HL-60 (cell line): ENCODE measurements at places on chromosomes 3 and 15.

- DNase-seq = no peak
Measured at GRCh38 chr3:59839810-59840515, 790.1 kb upstream of the CFAP20DC start.

DNA sequence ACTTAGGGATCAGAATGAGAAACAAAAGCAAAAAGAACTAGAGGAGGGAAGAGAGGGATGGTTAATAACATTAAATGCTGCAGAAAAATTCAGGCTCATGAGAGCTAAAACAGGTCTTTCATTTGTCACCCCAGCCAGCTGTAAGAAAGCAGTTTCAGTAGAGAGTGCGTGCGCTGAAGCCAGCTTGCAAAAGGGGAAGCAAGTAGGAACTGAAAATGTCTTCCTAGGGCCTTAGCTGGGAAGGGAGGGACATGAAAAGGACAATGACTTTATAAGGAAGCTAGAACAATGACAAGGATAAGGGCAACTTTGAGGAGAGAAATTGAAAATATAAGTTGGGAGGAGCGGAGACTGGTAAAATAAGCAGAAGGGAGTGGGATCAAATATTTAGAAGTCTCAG lies 3.1 kb downstream of the CIAO2A start:
- peak; percentile 82 for DNase-seq

DNA sequence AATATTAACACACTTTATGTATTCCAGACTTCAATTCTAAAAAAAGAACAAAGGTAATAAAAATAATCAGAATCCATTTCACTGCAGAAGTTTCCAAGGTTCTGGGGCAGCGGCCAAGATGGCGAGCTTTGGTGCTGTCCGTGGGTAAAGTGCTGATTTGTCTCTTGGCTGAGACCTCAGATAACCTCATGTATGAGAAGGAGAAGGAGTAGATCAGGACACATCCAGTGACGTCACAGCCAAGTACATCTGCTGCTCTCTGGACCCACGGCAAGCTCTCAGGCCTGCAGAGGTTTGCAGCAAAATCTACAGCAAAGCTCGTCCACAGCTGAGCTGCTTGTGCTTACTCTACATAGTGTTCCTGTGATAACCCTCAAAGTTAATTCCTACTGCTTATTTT lies 165.7 kb downstream of the MAGI1 start:
- DNase-seq = no peak

DNA sequence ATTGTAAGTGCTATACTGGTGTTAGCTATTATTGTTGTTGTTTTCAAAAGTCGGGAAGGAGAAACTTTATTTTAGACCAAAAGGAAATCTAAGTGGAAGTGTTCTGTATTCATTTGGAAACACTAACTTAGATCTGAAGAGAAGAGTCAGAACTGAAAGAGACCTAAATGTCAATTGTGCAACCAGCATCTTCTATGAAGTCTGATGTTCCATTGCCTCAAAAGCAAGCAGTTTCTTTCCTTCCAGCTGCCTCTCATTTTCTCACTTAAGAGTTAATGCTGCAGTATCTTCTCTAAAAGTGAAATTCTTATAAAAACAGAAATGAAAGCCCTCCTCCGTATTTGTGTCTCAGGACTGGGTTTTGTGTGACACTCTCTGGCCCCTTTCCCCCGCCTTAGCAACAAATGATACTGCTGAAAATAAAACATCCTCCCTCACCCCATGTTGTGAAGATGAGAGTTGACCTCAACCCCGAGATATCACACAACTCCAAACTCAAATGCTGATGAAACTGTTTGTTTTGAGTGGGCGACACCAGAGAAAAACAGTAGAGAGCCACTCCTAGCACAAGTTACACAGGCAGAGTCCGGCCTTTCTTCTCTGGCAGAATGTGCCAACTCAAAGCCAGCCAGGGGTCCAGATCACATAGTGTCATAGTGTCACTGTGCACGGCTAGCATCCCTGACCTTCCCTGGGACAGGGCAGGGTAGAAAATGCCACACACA lies 48.9 kb downstream of the GLDN start:
- DNase-seq = no peak

DNA sequence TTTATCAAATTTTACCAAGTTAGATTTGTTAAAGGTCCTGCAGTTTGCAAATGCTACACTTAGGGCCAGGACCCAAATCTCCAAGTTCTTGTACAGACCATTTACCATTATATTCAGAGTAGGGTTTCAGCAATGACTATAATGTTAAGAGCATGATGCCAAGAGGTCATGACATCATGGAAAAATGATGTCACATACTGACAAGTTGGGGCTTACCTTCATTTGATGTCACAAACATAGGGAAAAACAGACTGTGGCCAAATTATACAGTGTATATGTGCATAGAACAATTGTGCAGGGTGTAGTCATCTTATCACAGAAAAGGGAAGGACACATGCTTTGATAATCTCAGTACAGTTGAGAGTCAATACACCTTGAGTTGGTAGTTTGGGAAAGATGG lies 10.1 kb upstream of the THRB start:
- no peak for DNase-seq

GRCh38 chr15:56919031-56919608 lies 676 bp downstream of the TCF12 start:
- peak; percentile 43 for DNase-seq

DNA sequence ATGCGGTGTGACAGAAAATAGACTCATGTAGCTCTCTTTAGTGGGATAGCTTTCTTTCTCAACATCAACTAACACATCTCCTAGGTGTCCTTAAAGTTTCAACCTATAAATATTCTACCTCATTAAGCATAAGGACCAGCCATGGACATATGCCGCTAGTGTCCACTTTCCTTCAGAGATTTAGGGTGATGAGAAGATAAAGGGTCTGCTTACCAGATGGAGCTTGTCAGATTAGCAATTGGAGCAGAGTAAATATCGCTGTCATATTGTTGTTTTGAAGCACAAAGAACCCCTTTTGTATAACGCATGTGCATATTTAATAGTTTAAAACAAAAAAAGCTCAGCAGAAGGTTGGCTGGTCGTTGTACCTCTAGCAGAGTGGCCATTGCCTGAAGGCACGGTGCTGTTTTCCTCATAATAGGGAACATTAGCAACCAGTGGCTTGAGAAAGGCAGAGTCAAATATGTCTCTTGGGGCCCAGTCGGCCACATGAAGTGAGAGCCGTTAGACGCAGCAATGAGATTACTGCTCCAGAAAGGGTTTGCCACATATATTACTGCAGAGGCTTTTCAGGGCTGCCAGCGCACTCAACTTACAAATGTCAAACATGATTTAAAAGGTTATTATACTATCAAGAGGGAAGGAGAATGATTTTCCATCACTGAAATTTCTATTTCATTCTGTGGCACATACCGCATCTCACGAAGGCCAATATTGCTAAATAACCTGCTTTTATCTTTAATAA lies 264.2 kb downstream of the ROBO2 start:
- DNase-seq = no peak

- no peak for DNase-seq
Measured at GRCh38 chr3:12618426-12618825, 45.5 kb downstream of the RAF1 start.

- DNase-seq = no peak
Measured at GRCh38 chr3:108669208-108669607, 79.7 kb downstream of the DZIP3 start.

DNA sequence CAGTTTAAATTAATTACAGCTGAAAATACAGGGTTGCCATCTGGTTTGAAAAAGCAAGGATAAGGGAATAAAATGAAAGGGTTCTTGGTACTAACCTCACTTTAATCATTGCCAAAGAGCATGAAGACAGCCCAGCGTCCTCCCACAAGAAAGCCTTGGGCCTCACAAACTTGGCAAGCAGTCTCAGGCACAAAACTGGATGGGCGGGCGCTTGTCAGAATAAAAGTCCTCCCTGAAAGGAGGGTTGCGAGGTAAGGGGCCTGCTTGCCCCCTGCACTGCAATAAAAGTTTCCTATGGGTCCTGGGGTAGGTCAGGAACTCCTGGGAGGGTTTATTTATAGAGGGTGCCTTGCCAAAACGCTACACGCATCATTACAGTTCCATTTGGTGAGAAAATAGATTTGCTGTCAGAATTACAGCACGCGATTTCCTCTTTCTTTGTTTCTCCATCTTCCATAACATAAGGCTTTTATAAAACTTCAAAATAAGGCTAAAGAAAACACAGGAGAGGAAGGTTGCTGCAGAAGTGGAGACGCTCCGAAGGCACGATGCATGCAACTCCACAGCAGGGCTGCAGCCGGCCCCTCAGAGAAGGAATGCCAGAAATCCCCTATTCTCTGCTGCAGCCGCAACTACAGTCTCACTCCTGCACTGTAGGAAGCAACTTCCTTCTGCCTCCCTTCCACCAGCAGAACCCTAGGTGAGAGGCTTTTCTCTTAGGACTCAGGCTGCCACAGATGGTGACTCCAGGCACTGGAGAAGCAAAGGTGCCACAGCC lies 61.3 kb downstream of the VGLL4 start:
- DNase-seq = peak; percentile 42

GRCh38 chr15:62880278-62880677 lies 162.3 kb upstream of the TPM1 start:
- DNase-seq = peak; percentile 36

GRCh38 chr3:169813278-169813677 lies 574 bp upstream of the LRRC34 start:
- peak; percentile 12 for DNase-seq

DNA sequence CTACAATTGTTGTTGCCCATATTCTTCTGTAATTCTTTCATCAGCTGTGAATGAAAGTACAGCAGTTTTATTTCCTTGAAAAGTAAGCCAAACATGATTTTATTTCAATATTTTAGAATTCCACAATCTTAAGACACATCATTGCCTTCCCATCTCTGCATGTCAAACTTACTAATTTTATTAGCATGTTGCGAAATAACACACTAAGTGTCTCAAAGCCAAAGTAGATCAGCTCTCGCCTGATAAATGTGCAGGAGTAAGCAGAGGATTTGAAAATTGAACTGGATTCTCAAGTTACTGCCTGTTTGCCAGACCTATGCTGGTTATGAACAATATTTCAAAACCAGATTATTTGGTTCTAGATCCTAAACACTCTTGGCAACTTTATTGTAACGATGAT lies 25.7 kb downstream of the TGFBR2 start:
- DNase-seq = no peak

DNA sequence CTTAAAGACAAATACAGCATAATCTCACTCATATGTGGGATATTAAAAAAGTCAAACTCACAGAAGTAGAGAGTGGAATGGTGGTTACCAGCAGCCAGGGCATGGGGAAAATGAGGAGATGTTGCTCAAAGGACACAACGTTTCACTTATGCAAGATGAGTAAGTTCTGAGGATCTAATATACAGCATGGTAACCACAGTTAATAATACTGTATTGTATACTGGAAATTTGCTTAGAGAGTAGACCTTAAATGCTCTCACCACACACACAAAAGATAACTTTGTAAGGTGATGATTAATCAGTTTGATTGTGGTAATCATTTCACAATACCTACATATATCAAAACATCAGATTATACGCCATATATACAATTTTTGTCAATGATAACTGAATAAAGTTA lies 60.0 kb downstream of the MYH15 start:
- DNase-seq = no peak

GRCh38 chr3:77052051-77052501 lies 12.2 kb downstream of the ROBO2 start:
- DNase-seq = no peak

DNA sequence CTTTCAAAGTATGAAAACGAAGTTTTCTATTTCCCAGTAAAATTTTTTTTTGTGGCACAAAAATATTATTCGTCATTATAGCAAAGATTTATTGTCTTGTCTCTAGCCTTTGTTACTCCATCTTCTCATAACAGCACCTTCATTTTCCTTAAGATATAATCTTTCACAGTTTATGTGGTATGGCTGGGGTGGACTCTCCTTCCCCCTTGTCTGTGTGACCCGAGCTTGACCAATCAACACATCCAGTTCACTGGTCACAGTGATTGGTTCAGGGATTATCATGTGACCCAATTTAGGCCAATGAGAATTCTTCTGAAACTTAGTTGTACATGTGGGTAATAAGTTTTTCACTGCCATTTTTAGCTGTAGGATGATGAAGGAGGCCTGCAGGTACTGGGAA lies 71.2 kb upstream of the DCBLD2 start:
- no peak for DNase-seq

- no peak for DNase-seq
Measured at GRCh38 chr15:88649286-88649733, 10.5 kb downstream of the ISG20 start.

DNA sequence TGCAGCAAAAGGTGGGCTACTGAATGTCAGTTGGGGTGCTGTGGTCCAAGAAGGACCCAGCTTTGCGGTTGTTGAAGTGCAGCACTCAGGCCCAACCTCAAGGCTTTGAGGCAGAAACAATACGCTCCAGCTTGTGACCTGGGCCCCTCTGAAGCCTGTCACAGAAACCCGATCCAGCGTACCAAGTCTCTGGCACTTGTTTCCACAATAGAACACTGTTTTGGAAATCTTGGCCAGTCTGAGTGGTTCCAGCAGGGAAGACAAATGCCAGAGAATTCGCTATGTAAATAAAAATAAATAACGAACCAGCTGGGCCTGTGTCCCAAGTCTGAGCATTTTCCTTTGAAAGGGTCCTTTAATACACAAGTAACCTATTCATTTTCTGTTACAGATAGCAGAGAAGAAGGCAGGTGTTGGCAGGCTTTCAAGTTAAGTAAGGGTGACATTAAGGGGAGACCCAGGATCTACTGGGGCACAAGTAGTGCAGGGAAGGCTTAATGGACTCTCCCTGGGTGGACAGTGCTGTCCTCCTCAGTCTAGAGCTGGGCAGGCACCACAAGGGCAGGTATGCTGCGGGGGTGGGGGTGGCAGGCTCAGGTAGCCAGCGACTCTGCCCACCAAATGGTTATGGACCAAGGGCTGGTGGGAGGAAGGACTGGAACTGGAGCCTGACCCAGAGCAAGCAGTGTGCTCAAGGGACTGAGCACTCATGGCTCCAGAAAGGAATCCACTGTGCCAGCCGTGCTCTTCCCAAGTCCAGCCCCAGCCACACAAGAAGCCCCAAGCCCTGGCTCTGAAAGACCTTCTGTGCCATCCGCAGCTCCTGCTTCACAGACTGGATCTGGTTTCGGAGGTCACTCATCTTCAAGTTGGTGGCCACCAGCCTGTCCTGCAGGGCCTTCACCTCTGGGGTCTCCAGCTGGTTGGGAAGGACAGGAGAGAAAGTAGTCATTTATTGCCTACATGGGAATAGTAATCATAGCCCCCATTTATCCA lies 26.3 kb downstream of the CCDC13 start:
- DNase-seq = no peak

DNA sequence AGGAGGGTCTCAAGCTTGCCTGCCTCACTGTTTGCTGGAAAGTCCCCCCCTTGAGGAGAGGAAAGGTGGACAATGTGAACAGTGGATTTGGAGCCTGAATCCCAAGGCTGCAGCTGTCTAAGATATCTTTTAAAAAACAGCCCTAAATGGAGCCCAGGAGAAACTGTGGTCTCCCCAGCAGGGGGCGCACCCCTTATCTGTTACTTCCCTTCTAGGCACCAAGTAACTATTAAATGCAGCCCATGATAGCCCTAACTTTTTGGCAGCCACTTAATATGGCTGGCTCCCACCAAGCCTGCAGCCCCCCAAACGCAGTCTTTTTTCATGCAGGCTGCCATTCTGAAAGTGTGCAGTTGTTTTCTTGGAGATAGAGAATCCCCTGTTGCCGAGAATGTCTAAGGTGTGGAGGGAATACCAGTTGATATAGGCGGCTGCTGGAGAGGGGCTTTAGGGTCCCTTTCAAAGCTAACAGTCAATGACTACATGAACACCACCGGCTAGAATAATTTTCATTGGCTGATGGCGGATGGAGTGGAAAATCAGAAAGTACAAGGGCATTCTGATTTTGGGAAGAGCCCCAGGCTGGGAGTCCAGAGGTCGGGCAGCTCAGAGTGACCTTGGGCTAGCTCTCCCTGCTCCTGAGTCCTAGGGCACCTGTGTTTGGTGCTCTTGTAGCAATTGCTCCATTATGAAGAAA lies 1.3 kb downstream of the RHCG start:
- no peak for DNase-seq
